AG20443 (cell line): ENCODE measurements at places on chromosomes 2 and 18.

DNA sequence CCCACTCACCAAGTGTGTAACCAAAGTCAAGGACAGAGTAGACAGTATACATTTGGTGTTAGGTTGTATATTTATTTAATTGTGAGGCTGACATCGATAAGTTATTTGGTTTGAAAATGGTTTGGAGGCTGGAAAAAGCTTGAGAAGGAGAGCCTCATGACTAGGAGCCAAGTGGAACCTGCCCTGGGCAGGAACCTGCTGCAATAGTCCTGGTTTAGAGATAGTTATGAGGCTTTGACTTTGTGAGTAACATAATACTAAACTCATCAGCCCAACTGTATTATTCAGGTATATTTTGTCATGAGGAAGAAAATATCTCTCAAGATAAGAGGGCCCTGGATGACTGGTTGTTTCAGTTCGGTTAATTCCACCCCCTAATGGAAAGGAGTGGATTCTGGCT, 234.3 kb upstream of the CYRIA start:
- no peak for DNase-seq

- no peak for DNase-seq
Observed at GRCh38 chr18:2572171-2572569, 813 bp downstream of the NDC80 start.

GRCh38 chr2:171952276-171952675, 30.0 kb downstream of the HAT1 start:
- DNase-seq: no peak

DNA sequence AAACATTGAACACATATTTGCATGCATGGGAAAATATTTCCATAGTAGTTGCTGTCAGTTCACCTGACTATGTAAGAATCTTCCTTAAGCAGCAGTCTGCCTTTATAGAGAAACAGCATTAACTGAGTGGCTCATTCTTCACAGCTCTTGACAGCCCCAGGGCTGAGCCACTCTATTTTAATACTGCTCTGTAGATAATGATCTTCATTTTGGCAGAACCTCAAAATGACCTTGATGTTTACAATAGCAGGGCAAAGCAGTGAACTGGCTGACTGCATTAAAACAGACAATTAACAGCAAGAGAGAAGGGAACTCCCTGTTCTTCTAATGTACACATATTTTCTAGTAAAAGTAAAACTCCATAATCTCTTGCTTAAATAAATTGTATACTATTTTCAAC, 580.6 kb upstream of the SOX11 start:
- no peak for DNase-seq

DNA sequence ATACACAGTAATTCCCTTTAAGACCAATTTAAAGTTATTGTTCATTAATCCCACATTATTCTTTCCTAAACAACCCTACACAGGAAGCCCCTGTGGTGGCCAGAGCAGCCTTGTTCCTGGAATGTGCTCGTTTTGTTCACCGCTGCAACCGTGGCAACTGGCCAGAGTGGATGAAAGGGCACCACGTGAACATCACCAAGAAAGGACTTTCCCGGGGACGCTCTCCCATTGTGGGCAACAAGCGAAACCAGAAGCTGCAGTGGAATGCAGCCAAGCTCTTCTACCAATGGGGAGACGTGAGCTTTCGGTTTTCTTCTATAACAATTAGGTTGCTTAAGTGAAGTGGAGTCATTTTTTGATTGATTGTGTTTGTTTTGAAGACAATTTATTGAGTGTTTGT, 101.0 kb downstream of the UNC80 start:
- DNase-seq: peak; percentile 12

DNA sequence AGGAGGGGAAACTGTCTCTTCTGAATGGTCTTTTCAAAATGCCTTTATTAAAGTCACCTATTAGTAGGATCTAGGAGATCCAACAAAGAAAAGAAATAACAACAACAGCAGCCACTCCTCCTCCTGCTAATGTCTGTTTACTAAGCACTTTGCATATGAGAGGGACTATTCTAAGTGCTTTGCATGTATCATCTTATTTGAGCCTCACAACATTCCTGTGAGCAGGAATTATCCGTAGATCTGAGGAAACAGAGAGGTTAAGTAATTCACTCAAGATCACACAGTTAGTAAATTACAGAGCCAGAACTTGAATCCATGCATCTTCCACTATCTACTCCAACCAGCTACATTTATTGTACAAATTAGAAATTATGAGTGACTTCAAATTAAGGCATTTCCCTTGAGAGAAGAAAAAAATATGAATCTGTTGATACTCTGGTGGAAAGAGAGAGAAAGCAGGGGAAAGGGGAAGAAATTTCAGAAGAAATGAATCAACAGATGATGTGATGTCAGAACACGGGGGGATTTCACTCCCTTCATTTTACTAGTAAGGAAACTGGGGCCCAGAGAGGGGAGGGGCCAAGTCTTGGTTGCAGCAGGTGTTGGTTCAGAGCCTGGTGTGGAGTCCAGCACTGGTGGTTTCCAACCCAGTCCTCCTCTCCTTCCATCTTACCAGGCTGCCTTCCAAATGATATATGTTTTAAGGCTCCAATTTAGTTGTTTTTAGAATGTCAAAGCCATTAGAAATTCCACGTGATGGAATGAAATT, 49.7 kb downstream of the TSN start:
- DNase-seq: no peak

GRCh38 chr2:63992061-63992685, 27.1 kb downstream of the VPS54 start:
- no peak for DNase-seq

DNA sequence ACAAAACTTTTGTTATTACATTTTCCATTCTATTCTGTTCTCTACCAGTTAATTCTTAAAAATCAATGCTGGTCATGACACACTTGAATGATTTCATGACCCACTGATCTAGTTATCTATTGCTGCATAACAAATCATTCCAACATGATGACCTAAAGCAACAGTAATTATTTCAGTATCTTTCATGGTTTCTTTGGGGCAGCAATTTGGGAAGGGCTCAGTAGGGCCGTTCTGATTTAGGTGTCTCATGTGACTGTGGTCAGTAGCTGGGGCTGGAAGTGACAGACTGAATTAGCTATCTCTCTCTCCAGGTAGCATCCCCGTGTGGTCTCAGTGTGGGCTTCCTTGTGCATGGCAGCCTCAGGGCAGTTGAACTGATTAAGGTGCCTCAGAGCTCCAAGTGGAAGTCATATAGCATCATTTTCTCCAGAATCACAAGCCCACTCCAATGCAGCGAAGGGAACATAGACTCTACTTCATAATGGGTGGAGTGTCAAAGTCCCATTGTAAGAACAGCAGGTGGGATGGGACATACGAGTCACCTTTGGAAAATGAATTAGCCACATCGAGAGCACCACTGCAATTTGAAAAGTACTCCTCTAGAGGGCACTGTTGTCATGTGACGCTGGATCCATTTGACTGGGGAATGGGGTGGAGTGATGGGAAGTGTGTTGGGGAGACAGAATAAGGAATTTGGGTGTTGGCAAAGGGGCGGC, 39.1 kb upstream of the FAM136A start:
- DNase-seq: peak; percentile 82

- peak; percentile 44 for DNase-seq
Observed at GRCh38 chr2:201517094-201517493, 65.6 kb downstream of the STRADB start.

- no peak for DNase-seq
Observed at GRCh38 chr2:183123959-183124221, 353 bp upstream of the NUP35 start.

DNA sequence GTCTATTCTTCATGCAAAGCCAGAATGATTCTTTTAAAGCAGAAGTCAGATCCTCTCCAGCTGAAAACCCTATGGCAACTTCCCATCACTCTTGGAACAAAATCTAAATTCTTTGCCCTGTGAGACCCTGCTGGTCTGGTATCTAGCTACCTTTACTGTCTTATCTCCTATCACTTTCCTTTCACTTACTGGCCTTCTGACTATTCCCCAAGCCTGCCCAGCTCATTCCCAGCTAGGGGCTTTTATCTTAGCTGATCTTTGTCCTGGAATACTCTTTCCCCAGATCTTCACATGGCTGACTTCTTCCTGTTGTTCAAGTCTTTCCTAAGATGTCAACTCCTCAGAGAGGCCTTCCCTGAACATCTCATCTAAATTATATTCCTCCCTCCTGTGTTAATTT, 63.6 kb downstream of the GREB1L start:
- DNase-seq: no peak

DNA sequence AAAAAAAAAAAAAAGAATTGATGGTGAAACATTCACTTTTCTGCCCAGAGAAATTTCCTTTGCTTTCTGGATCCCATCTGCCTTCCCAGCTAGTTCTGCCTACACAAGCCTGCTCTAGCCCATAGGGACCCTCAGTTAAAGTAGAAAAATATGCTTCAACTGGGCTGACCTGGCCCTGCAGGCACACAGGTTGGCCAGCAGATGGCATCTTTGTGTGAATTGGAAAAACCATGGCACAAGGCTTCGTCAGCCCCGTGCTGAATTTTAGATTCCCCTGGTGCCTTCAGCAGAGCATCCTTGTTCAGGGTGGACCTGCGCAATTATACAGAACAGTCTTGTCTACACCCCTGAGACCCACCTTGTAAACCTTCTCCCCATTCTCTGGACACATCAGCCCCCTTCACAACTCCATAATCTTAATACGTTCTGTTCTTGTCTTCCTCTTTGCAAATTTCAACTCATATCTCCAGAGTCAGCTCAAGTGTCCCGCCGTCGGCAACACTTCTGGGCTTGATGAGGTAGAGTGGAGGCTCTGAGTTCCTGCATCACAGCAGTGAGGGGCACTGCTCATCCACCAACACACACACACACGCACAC, 114.5 kb downstream of the INSIG2 start:
- peak; percentile 80 for DNase-seq

DNA sequence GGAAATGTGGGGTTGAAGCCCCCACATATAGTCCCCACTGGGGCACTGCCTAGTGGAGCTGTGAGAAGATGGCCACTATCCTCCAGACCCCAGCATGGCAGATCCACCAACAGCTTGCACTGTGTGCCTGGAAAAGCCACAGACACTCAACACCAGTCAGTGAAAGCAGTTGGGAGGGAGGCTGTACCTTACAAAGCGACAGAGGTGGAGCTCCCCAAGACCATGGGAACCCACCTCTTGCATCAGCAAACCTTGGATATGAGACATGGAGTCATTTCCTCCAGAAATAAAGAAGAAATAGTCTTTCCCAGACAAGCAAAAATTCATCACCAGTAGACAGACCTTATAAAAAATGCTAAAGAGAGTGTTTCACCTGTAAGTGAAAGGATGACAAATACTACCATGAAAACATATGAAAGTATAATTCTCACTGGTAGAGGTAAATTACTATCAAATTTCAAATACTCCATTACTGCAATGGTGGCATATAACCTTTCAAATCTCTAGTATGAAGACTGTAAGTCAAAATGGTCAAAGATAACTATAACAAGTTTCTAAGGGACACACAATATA, 152.6 kb upstream of the EPHA4 start:
- DNase-seq: no peak

GRCh38 chr2:19349911-19350677, 8.3 kb downstream of the OSR1 start:
- DNase-seq: peak; percentile 41

GRCh38 chr2:152154462-152154861, 21.1 kb downstream of the STAM2 start:
- DNase-seq: no peak

- no peak for DNase-seq
Observed at GRCh38 chr2:165953306-165953654, 296 bp downstream of the TTC21B start.

DNA sequence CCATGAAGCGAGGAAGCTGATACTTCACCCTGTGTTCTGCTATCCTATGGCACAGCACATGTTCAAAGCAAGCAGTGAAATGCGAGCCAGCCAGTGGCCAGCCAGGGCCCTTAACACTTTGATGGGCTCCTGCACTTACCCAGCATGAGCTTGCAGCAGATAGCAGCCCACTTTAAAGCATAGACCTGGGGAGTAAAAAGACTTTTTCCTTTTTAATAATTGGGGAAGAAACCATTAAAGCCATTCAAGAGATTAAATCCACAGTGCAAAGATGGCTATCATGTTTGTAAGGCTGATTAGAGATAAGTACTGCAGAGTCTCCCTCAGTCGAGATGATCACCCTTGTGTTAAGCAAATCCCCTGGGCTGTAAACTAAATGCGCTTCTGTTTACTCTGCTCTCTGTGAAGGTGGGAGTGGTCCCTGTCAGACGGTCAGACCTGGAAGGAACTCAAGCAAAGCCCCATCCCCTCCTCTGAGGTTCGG, 15.7 kb downstream of the CCBE1 start:
- DNase-seq: no peak

DNA sequence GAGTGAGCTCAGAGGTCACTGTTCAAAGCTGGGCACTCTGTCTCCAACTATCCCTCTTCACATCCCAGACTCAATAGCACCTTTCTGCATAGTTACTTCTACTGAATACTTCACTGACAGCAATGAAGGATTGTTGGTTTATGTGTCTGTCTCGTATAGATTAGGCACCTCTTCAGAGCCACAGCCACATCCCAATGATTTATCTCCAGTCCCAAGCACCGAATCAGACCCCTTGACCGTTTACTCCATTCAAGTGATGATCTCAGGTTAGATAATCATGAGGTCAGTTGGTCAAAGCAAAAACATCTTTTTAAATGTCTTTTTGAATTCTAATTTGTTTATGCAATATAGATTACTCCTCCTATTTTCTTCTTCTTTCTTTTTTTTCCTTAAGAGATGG, 14.7 kb downstream of the NEDD4L start:
- no peak for DNase-seq

DNA sequence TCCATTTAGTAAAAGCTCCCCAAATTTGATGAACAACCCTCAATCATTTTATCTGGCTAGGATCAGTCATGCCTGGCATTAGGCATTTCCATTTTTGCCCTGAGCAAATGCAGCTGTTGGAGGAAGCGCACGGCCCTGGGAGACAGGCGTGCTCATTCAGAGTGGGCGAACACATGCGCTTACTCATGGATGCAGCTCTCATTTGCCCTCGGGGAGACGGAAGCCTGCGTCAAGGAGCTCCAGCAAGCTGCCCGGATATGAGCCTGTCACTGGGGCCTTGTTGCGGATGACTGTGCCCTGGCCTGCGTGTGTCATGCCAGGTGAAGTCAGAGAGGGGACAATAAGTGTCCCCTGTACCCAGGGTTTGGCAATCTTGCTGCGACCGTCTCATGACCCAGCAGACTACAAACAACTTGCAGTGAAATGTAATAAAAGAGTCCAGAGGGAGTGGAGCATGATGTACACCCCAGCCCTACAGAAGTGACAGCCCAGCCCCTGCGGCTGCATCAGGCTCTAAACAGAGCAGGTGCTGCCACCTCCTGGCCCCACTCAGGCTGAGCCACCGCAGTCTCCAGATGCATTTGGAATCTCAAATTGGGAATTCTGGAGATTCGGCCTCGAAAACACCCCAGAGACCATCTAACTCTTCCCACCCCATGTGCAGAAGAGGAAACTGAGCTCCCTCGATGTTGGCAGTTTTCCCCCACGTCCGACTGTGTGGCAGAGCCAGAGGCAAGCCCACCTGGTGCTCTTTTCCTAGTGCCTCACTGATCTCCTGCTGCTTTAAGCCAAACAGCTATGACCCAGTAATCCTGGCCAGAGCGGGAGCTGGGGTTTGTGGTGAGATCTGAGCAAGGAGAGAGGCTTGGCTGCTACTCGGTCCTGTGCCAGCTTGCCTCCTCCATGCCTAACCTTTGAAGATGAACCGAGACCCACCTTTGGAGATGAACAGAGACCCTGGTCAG, 105.0 kb upstream of the ALK start:
- DNase-seq: peak; percentile 77

- peak; percentile 56 for DNase-seq
Observed at GRCh38 chr2:201971531-201972228, 62.0 kb upstream of the FZD7 start.
